ENCODE measurements at places on chromosomes 16 and 17. TPM values are rescaled to one million over a fixed set of nuclear protein-coding genes. Genes with fewer than 3 reads are reported as not detected.

GRCh38 chr17:67534941-67535340, 157.9 kb downstream of the PITPNC1 start:
- DNase-seq = no peak

DNA sequence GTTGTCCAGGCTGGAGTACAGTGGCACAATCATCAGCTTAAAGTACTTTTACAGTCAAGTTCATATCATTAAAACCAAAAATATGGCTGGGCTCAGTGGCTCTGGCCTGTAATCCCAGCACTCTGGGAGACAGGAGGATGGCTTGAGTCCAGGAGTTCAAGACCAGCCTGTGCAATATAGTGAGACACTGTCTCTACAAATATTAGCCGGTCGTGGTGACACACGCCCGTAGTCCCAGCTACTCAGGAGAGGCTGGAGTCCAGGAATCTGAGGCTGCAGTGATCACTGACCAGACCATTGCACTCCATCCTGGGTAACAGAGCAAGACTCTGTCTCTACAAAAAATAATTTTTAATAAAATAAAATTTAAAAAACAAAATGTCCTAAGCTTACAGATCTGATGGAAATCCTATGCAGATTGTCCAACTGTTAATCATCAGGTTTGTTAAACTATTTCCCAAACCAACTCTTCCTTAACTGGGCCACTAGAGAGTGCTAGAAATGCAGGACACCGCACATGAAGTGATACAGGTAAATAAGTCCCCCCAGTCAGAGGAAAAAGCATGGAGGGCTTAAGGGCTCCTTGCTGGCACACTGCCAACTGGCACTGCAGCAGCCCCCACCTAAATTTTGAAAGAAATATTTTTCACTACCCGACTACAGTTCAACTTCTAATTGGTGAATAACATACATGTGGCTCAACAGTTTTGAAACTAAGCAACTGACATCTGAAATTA, 2.8 kb downstream of the USP22 start:
- DNase-seq = peak; percentile 56

DNA sequence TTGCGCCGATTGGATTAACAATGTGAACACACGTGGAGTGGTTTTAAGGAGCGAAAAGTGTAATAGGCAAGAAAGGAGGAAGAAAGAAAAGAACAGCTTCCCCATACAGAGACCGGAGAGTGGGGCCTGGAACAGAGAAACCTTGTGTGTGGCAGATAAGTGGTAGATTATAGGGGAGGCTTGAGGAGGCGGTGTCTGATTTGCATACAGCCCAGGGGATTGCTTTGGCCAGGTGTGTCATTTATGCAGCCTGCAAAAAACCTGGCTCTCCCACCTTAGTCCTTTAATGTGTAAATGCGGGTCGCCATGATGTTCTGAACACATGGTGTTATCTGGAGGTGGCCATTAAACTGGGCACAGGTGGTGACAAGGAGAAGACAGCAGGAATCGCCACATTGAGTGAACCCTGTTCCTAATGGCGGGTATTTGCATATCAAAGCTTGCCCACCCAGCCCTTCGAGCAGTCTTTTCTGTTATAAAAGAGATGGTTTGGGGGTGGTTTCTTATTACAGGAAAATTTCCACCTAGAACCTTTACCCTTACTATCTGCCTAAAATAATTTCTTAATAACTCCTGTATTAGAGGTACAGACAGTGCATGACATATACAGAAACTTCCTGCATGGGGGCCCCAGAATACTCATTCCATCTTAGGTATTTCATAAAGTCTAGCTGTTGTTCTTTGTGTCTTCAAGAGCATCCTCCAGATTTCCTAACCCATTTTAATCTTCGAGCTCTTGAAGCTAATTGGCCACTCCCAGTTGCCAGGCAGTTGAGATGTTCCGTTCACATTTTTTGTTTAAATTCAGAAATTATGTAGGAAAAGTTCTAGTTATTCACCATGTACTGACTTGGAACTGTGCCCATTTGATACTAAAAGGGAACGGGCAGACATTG, 292.5 kb downstream of the RBFOX1 start:
- DNase-seq = no peak

- DNase-seq = no peak
Measured at GRCh38 chr17:65131240-65131639, 5.9 kb upstream of the RGS9 start.

- no peak for DNase-seq
Measured at GRCh38 chr16:56643080-56643778, 4.8 kb downstream of the MT1A start.

GRCh38 chr16:21156767-21157467, 1.6 kb upstream of the LDAF1 start:
- peak; percentile 83 for DNase-seq

- no peak for DNase-seq
Measured at GRCh38 chr17:73300392-73300791, 11.4 kb downstream of the CDC42EP4 start.

GRCh38 chr16:3012828-3013420, at the start of gene CLDN9:
Gene CLDN9 (plus strand): TSS chr16:3012923. CDS start chr16:3013363, 440 bp downstream.
- DNase-seq = no peak

DNA sequence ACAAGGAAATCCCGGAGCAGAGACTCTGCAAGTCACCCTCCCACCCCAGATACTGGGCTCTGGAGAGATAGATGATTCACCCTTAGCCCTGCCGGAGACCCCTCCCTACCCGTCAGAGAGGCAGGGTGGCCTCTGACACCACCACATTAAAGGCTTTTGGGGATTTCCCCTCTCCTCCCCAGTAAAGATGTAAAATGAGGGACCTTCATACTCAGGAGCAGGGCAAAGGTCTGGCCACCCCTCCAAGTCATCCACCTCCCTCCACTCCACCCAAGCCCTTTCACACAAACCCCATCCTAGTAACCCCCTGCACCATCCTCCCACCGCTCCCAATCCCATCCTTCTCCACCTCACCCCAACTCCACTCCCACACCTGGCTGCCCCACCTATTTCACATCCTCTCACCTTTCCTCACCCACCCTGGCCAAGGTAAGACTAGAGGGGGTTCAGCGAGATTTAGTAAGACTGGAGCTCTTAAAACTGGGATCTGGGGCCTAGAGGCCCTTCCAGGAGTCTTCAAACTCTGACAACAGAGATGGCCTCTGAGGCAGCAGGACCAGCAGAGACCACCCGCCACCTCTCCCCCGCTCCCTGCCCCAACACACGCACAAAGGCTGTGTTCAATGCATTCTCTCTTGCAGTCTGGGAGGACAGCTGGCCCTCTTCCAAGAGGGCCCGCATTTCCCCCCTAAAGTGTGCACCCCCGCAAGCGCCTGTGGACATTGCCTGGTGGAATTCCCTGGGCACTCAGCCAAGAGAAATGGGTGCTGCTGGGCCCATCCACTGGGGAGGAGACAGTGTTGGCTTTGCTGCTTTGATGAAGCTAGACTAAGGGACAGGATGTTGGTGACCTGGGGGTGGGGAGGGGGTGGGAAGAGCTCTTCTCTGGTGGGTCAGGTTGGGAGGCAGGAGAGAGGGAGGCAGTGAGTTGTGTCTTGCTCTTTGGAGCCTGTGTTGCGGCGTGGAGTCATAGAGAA, 1.1 kb downstream of the ABAT start:
- no peak for DNase-seq

DNA sequence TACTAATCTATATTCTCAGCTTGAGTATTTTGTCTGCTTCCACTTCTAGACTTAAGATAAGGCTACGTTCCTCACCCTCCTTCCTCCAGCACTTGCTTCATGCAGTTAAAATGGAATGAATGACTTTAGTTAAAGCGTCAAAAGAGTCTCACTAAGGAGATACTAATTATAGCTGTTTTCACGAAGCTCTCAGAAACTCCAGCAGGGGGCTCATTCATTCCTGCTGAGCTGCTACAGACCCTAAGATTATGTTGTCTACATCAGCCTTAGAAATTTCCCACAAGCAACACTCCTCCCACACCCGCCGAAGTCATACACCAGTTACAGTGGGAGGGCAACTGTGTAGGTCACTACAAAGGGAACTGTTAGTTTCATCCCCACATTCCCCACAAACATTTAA, 57.0 kb upstream of the KIFC3 start:
- DNase-seq = peak; percentile 34

- DNase-seq = no peak
Measured at GRCh38 chr16:67760956-67761230, 41.8 kb upstream of the GFOD2 start.

GRCh38 chr17:81807839-81808238, 3.9 kb downstream of the GCGR start:
- no peak for DNase-seq

DNA sequence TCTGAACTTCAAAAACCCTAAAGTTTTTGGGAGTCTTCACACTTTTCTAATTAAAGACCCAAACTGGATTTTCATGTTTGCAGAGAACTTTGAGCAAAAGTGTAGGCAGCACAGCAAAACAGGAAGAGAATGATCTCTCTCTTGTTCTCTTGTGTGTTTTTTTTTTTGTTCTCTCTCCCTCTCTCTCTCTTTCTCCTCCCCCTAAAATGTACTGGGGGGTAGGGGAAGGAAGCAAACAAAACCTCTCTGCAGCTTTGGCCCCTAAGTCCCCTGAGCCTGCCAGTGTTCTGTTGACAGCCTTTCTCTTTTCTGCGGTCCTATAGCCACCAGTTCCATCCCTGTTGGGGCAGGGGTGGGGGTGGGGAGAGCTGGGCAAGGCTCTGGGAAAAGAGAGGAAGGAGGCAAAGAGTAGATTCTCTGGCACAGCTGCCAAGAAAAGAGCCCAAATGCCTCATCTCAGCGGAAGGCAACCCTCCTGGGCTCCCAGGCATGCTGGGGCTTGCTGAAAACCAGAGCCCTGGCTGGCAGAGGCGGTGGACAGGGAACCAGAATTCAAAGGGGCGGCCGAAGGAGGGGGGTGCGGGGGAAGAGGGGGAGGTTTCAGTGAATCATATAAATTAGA, 295.3 kb downstream of the SOX9 start:
- no peak for DNase-seq

DNA sequence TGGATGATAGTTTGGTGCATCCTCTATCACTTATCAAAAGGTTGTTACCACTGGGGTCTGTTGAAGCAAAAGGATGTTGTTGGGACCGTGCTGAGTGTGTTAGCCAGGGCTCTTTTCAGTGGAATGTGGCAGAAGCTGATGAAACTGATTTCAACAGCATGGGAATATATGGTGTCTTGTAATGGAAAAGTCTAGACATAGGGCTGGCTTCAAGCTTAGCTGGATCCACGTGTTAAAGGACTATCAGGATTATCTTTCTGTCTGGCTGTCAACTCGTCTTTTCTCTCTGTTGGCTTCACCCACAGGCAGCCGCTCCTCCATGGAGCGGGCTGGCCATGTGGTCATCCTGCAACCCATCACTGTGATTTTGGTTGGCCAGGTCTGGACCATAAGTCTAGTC, 8.7 kb downstream of the SNX29 start:
- no peak for DNase-seq

GRCh38 chr16:710500-711075, 4.3 kb upstream of the METRN start:
- DNase-seq = no peak

DNA sequence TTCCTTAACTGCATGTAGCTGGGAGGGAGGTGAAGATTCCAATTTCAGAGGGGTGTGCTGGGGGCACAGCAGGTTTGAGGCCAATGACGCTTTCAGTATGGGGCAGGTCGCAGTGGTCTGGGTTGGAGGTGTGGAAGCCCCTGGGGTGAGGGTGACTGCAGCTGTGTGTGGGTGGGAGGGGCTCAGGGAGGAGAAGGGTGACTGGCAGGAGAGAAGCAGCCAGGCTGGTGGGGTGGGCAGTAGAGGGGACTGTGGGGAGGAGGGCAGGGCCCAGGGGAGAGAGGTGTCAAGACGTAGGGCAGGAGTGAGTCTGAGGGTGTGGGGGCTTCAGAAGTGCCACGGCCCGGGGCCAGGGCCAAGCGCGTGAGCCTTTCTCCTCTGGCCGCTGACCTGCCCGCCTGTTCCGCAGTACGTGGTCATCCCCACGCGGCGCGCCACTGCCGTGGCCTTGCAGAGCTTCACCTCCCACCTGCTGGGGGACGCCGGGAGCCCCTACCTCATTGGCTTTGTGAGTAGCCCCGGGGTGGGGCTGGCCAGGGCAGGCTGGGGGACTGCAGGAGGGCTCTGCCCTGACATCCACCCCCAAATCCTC, 19.4 kb downstream of the MYBBP1A start:
- no peak for DNase-seq

- no peak for DNase-seq
Measured at GRCh38 chr16:31331141-31331764, 23.7 kb upstream of the ITGAX start.

- no peak for DNase-seq
Measured at GRCh38 chr16:2278956-2279800, 11.3 kb upstream of the RNPS1 start.

- no peak for DNase-seq
Measured at GRCh38 chr16:3092501-3092941, 6.6 kb downstream of the ZSCAN10 start.

GRCh38 chr17:31392002-31392855, 754 bp downstream of the RAB11FIP4 start:
- DNase-seq = no peak

- DNase-seq = no peak
Measured at GRCh38 chr17:74280093-74280513, 6.1 kb downstream of the DNAI2 start.

DNA sequence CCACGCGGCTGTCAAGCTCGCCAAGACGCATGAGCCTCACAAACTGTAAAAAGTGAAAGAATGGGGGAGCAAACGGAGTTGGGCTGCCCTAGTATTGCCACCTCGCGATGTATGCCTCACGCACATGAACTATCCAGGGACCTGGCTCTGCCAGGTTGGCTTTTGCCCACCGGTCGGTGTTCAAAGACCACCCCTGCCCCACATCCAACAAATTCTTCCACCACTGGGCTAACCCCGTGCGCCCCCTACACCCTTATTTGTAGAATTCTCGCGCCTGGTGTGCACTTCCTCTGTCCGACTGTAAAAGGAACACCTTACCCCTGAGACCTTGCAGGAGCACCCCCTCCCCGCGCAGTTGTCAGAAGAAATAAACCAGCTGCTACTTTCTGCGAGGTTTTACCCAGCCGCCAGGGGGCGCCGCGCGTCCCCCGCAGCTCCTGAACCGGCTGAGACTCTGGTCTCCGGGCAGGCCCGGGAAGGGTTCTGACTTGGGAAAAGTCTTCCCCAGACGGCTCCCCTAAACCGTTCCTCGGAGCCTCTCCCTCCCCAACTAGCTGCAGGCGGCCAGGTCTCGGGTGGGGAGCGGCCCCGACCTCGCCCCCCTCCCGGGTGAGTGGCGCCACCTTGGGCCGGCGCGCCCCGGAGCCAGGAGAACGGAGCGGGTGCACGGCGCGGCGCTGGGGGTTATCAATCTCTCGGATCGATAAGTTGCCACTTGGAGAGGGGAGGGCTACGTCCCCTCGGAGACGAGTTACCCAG, 1.7 kb upstream of the ZNF423 start:
- peak; percentile 11 for DNase-seq

GRCh38 chr17:81651692-81652091, 4.7 kb downstream of the PDE6G start:
- peak; percentile 93 for DNase-seq

Gene KRTAP2-3
- 35.2 TPM for polyA plus RNA-seq

Gene KRTAP4-9
- polyA plus RNA-seq = 0.24 TPM

Gene RCVRN
- not detected for polyA plus RNA-seq

Gene HEATR9
- not detected for polyA plus RNA-seq

Gene IL32
- 99.9 TPM for polyA plus RNA-seq

Gene GRAPL
- polyA plus RNA-seq = not detected
